ENCODE measurements at places on chromosomes 16 and 17. TPM values are rescaled to one million over a fixed set of nuclear protein-coding genes. Genes with fewer than 3 reads are reported as not detected.

UBN1 gene
- total RNA-seq: 31.8 TPM

TBC1D3H gene
- total RNA-seq: not detected

HCRT gene
- total RNA-seq: not detected

PRAC2 gene
- not detected for total RNA-seq

RMI2 gene
- not detected for total RNA-seq

C16orf74 gene
- not detected for total RNA-seq

DNA sequence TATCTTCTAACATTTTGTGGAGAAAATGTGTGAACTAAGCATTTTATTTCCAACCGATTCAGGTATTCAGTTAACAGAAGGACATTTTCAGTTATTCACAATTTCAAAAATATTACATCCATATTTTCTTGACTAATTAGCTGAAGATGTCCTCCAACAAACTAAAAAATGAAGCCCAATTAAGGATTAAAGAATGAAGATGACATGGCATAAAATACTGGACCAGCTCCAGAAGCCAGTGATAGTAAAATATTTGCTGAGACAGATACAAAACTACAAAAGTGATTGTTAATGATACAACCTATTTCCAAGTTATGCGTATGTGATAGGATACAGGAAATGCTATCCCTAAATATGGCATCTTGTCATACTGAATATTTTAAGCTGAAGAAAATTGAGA lies 48.6 kb downstream of the PMP22 start:
- no peak for DNase-seq
- no peak overlapping the region for H3K4me3 ChIP-seq
- H3K27me3 ChIP-seq: no peaks in the 10 kb centered on the region
- no peaks in the 10 kb centered on the region for H3K4me1 ChIP-seq
- H3K36me3 ChIP-seq: no peaks in the 10 kb centered on the region
- no peak overlapping the region for H3K27ac ChIP-seq

GRCh38 chr16:5873221-5873620 lies 775.6 kb upstream of the EEF2KMT start:
- no peak for DNase-seq
- H3K4me3 ChIP-seq: no peak overlapping the region
- no peaks in the 10 kb centered on the region for H3K36me3 ChIP-seq
- H3K27me3 ChIP-seq: no peaks in the 10 kb centered on the region

DNA sequence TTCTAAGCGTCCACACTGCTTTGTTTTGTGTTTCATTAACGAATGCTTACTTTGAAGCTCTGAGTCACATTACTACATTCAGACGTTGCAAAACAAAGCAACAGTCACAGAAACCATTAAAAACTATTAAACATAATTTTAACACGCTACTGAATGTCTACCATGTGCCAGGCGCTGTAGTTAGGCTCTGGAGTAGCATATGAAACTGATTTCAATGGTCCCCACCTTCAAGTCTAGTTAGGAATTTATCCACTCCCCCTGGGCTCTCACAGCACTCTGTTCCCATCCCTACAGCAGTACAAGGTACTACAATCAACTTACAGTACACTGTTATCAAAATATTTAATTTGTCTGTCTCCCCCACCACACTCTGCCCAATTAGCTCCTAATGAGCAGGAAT lies 631 bp downstream of the UTP6 start:
- H3K27ac ChIP-seq: peak overlapping the region; percentile 72
- H3K36me3 ChIP-seq: peaks cover 32% of the 10 kb centered on the region
- peaks cover 4% of the 10 kb centered on the region for H3K4me1 ChIP-seq
- H3K27me3 ChIP-seq: no peaks in the 10 kb centered on the region
- no peak for DNase-seq
- H3K4me3 ChIP-seq: peak overlapping the region; percentile 73

- peaks cover 16% of the 10 kb centered on the region for H3K4me1 ChIP-seq
- no peaks in the 10 kb centered on the region for H3K27me3 ChIP-seq
- H3K36me3 ChIP-seq: peaks cover 22% of the 10 kb centered on the region
- no peak overlapping the region for H3K4me3 ChIP-seq
These were observed 2.8 kb downstream of the STAT5A start for GRCh38 chr17:42291129-42291528.

DNA sequence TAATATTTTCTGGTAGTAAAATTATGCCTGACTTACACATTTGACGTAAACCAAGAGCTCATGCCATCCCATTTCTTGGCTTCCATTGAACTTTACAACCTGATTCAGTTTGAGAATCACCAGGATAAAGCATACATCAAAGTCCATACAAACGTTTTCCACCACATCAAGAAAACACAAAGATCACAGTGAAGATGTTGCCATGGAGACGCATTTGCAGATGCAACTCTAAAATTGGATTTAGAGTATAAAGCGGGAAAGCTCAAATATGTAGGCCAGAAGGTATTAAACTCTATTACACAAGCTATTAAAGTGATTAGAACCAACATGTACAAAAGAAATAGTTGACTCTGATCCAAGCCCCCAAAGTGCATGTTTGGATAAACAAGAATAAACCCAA lies 10.4 kb downstream of the C16orf46 start:
- no peaks in the 10 kb centered on the region for H3K4me1 ChIP-seq
- H3K27me3 ChIP-seq: no peaks in the 10 kb centered on the region
- no peak overlapping the region for H3K27ac ChIP-seq
- H3K4me3 ChIP-seq: no peak overlapping the region
- no peak for DNase-seq
- no peaks in the 10 kb centered on the region for H3K36me3 ChIP-seq

DNA sequence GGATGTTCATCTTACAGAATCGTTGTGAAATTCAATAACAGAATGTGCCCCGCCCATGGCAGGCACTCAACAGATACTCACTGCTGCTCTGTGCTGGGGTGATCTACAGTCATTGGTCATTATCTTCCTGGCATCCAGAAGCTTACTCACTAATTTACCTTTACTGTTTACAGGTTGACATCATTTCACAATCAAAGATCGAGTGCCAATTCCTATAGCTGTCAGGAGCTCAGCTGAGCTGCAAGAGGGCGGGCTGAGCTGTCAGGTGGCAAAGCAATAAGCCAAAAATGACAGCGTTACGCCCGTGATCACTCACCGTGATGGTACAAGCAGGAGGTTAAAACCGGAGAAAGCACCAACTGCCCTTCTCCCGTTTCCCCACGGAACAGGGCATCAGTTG lies 51.2 kb downstream of the LITAF start:
- no peak overlapping the region for H3K27ac ChIP-seq
- no peaks in the 10 kb centered on the region for H3K4me1 ChIP-seq
- H3K27me3 ChIP-seq: no peaks in the 10 kb centered on the region
- no peak for DNase-seq
- no peaks in the 10 kb centered on the region for H3K36me3 ChIP-seq

DNA sequence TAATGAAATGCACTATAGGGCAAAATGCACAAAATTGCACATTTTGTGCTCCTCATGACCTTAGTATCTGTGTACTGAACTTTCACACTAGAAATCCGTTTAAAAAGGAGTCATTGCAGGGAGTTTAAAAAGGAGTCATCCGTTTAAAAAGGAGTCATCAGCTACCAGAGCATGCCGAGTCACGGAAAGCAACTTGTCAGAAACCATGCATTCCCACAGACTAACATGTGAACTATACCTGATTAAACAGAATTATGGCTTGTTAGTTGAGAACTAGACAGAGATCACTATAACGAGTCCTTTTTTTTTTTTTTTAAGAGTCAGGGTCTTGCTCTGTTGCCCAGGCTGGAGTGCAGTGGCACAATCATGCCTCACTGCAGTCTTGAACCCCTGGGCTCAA lies 35.9 kb downstream of the SLC6A4 start:
- no peaks in the 10 kb centered on the region for H3K4me1 ChIP-seq
- no peak overlapping the region for H3K27ac ChIP-seq
- no peaks in the 10 kb centered on the region for H3K27me3 ChIP-seq
- no peak overlapping the region for H3K4me3 ChIP-seq
- DNase-seq: no peak

- no peaks in the 10 kb centered on the region for H3K4me1 ChIP-seq
- DNase-seq: no peak
- no peaks in the 10 kb centered on the region for H3K36me3 ChIP-seq
These were observed 52.1 kb upstream of the SMIM36 start for GRCh38 chr17:55563363-55563762.

GRCh38 chr17:49121696-49122292 lies 10.8 kb upstream of the B4GALNT2 start:
- no peaks in the 10 kb centered on the region for H3K36me3 ChIP-seq
- no peak overlapping the region for H3K4me3 ChIP-seq
- H3K27me3 ChIP-seq: no peaks in the 10 kb centered on the region
- H3K27ac ChIP-seq: no peak overlapping the region
- no peaks in the 10 kb centered on the region for H3K4me1 ChIP-seq

DNA sequence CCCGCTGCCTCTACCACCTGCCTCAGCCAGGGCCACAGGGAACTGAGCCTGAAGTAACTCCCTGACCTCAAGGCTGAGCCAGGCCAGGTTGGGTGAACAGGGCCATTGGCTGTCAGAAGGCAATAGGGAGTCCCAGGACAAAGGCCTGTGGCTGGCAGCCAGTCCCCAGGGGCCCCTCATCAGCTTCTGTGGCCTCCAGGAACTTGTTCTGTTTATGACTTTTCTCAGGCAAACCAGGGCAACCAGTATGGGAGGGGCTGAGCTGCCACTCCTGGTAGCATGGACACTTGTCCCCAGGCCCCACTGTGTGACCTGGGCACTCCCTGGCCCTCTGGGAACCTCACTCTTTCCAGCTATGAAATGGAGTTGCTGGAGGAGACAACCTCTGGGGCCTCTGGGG lies 40.1 kb downstream of the CPNE2 start:
- H3K4me1 ChIP-seq: no peaks in the 10 kb centered on the region
- H3K27me3 ChIP-seq: no peaks in the 10 kb centered on the region
- DNase-seq: no peak
- H3K36me3 ChIP-seq: peaks cover 15% of the 10 kb centered on the region
- H3K4me3 ChIP-seq: no peak overlapping the region
- no peak overlapping the region for H3K27ac ChIP-seq
